WERI-Rb-1 (cell line): ENCODE measurements at places on chromosomes 3 and 15.

DNA sequence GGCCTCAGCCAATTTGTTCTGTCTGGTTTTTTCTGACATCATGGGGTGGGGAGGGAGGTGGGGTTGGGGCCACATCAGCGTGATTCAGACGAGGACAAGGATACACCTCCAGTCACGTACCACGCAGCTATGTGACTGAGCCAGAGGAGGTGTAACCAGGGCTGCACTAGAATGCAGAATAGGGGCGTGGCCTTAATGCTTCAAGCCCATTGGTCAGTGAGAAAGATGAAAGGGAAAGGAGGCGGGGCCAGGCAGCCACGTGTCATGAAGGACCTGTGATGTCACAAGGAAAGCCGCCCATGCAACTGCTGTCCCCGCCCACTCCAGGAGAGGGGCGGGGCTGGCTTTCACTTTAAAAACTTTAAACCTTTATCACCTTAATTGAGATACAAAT lies at the start of gene GOLGA6L2:
TSS of gene GOLGA6L2 (minus strand) at position 137 of the 394 bp plus-strand sequence. CDS start at position 75, 62 bp downstream.
- DNase-seq = peak; percentile 8

DNA sequence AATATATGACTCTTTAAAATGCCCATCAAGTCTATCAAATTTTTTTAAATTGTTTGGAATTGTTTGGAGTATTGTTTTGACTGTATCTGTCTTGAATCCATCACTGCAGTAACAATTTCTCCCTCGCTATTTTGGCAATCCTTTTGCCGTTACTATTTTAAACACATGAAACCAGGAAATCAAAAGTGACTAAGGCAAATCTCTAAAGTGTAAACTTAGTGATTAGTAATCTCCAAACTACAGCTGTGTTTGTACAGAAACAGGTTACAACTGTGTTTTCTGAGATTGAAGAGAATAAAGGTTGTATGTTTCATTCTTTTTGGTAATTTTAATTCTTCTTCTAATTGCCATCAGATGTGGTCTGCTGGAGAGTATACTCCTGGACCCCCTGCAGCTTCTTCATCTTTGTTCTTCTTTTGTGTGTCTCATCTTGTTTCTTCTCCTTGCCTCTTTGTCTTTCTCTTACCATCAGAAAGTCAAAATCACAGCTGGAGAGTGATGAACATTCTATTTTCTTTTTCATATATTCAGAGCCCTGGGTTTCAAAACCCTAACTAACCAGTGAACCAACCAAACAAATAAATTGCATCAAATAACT lies 465.4 kb downstream of the RBMS3 start:
- DNase-seq = no peak

- no peak for DNase-seq
Observed at GRCh38 chr3:140294058-140294457, 359.1 kb downstream of the CLSTN2 start.

- DNase-seq = no peak
Observed at GRCh38 chr3:50442945-50443579, 60.4 kb downstream of the CACNA2D2 start.

DNA sequence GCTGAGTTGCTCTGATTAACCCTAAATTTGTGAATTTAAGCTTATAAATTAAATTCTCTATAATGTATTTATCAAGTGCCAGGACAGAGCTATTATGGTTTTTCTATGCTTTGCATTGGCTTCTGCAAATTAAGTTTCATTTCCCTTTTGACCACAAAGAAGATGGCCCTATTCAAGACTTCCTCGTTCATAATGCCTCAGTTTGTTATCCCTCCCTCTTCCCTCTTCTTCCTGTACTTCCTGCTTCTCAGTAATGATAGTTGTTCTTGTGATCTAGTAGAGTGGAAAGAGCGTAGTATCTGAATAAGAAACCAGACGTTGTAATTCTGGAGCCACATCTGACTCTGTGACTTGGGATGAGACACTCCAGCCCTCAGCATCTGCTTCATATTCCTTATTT lies 118.7 kb downstream of the CACNA1D start:
- no peak for DNase-seq

GRCh38 chr3:130700541-130700940 lies 46.1 kb downstream of the PIK3R4 start:
- DNase-seq = no peak

GRCh38 chr3:114481113-114481512 lies 187.3 kb downstream of the TIGIT start:
- DNase-seq = no peak

GRCh38 chr3:632571-633170 lies 436.1 kb downstream of the CHL1 start:
- DNase-seq = peak; percentile 78

DNA sequence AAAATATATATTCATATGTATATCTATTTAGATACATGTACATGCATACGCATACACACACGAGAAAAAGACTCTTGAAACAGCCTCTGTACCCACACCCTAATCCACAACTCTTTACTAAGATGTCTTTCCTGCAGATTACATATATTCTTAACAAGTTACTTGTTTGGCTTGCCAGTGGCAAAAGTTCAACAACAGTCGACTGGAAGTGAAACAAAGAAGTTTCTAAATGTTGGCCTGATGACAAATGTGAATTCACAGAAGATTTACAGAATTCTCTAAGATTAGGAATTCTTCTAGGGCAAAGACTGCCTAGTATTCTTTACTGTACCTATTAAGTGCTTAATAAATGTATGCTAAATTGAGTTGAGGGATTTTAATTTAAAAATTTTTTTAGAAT lies 116.8 kb downstream of the CDIN1 start:
- no peak for DNase-seq

GRCh38 chr3:58215317-58216025 lies 4.7 kb upstream of the DNASE1L3 start:
- no peak for DNase-seq

GRCh38 chr3:68963891-68964290 lies 31.5 kb upstream of the TAFA4 start:
- DNase-seq = no peak

DNA sequence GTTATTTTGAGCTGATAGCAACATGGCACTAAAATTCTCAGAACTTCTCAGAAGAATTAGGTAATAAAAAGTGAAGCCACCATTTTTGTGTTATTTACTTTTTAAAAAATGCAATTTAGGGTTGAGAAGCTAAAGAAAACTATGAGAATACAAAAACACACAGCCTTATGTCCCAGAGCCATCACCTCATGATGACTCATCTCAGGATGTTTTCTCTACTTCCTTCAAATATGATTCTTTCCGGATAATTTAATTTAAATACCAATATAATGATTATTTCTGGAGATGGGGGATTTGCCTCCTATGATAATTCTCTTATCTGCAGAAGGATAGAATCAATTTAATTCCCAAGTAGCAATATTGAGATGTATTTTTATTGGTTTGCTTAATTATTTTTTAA lies 105.6 kb upstream of the BFSP2 start:
- DNase-seq = no peak

GRCh38 chr3:45870099-45870498 lies 16.2 kb upstream of the CCR9 start:
- DNase-seq = no peak

DNA sequence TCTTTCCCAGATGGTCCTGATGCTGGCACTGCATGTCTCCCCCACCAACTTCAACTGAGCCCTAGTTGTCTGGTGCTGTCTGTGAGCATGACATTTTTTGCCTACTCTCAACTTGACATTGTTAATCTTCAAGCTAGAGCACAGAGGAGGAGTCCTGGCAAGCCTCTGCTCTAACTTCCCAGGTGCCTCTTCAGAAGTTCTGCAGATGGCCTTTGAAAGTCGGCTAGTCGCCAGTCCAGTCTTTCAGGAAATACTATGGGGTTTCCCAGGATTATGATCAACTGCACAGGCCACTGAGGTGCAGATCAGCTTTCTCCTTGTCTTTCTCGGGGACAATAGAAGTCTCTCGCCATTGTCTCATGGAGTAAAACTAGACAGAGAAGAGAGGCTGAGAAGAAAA lies 86.7 kb downstream of the ST8SIA2 start:
- DNase-seq = no peak

DNA sequence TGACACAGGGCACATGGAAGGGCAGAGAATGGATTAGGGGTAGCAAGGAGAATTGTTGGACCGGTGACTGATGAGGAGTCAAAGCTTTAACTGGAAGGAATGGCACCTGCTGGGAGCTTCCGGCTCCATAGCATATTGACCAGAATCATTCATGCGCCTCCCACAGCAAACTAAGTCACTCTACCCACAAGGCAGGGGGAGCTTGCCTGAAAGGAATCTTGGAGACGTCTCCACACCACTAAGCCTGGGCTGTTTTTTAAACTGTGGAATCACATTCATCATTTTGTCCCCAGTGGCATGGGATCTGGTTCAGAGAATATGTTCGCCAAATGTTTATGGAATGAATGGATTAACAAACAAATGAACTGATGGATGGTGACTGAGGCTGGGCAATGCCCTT lies 57.0 kb upstream of the ITGA11 start:
- no peak for DNase-seq

GRCh38 chr3:4426261-4426781 lies 40.7 kb downstream of the SUMF1 start:
- no peak for DNase-seq

- no peak for DNase-seq
Observed at GRCh38 chr3:135706758-135707375, 258.7 kb upstream of the PPP2R3A start.

DNA sequence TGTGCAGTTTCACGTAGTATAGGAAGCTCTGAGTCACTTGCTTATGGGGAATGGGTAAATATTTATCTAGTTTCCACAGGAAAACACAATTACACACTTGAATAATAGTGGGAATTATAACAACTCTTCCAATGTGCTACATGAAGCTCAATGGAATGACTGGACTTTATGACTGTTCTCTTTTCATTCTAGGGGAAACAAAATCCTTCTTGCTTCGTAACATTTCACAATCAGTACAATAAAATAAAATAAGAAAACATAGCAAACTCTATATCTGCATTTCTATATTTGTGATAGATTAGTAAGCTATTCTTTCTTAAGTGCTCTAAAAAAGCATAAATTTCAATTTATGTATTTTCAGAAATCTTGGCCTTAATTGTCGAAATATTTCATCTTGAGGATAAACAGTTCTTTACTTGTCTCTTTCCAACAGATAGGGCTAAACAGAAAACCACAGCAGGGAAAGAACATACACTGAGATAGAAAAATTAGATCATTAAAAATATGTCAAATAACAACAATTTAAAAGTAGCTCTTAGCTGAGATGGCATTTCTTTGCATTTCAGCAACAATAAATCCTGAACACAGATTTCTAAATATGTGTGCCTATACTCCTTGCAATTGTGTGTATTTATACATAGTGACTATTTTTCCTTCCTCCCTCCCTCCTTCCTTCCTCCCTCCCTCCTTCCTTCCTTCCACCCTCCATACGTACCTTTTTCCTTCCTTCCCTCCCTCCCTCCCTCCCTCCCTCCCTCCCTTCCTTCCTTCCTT lies 395.5 kb upstream of the KCNMB2 start:
- DNase-seq = no peak

DNA sequence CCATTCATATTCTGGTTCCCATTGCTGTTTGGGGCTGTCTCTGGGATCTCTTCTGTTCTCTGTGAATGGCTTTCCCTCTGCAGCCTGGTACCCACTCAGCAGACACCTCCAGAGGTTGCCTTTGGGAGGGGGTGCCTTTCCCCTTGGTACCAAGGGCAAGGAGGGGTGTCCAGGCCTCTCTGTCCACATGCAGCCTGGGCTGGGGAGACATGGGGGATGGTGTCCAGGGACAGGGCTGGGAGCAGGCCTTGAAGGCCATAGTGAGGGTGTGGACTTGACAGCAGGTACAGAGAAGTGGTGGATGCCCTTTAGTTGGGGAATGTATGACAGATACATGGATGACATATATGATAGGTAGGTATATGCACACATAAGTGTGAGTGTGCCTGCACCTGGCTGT lies 83.7 kb downstream of the PLXNA1 start:
- no peak for DNase-seq

GRCh38 chr3:16768014-16768413 lies 116.7 kb upstream of the PLCL2 start:
- DNase-seq = no peak

DNA sequence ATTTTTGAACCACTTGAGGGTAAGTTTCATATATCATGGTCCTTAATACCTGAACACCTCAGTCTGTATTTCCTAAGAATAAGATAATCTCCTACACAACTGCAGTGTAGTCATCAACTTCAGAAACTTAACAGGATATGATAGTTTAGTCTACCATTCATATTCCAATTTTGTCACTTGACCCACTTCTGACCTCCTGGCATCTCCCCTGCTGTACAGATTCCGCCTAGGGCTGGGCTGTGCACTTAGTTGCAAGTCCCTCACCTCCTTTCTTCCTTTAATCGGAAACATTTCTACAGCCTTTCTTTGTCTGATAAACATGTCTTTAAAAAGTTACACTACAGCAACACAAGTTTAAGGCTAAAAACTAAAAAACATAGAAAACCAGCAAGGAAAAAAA lies 218.4 kb upstream of the SLCO3A1 start:
- DNase-seq = no peak

- DNase-seq = no peak
Observed at GRCh38 chr15:93614386-93615104, 525.5 kb upstream of the RGMA start.

- no peak for DNase-seq
Observed at GRCh38 chr3:104673981-104674380, 692.7 kb upstream of the ALCAM start.

- DNase-seq = no peak
Observed at GRCh38 chr3:98172621-98173020, 6.1 kb downstream of the OR5H15 start.

DNA sequence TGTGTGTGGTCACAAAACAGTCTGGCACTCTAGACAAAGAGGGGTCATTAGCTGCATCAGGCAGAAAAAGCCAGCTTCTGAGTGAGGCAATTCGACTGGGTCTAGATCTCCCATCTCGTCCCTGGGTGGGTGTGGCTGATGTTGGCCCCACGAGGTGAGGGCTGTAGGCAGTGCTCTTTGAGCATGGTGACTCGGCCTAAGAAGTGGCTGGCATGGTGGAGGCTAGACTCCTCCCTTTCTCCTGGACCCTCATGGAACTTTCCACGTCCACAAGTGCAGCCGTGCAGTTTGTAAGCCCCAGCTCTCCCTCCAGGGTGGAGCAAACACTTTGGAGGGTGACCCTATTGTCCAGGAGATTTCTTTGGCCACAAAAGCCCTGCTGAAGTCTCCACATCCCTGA lies 134.1 kb downstream of the OPA1 start:
- no peak for DNase-seq

- no peak for DNase-seq
Observed at GRCh38 chr3:14877469-14877868, 58.7 kb downstream of the FGD5 start.
